ENCODE measurements at places on chromosomes 2 and 18.

DNA sequence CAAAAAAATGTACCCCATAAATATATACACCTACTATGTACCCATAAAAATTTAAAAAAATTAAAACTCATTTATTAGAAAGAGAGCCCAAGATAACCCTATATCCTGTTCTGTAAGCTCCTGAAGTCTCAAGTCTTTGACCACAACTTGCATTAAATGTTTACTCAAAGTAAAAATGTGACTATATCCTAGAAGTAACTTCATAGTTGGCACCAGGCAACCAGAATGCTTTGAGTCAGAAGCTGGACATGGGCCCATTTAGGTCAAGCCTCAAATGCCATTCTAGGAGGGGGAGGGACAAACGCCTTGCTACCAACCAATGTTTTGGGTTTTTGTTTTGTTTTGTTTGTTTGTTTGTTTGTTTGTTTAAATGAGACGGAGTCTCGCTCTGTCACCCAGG, 9.3 kb upstream of the TBC1D8 start:
- DNase-seq = peak; percentile 75

- DNase-seq = no peak
These were observed 36.2 kb downstream of the EPG5 start for GRCh38 chr18:45930963-45931362.

GRCh38 chr2:217035967-217036366, 176.1 kb upstream of the TNP1 start:
- no peak for DNase-seq

GRCh38 chr2:188129677-188130076, 162.0 kb upstream of the GULP1 start:
- DNase-seq = no peak

GRCh38 chr2:221347471-221347870, 224.6 kb downstream of the EPHA4 start:
- DNase-seq = peak; percentile 16

GRCh38 chr2:205462681-205463345, 219.5 kb upstream of the NRP2 start:
- no peak for DNase-seq

GRCh38 chr2:121309801-121310200, 24.8 kb upstream of the TFCP2L1 start:
- DNase-seq = no peak

DNA sequence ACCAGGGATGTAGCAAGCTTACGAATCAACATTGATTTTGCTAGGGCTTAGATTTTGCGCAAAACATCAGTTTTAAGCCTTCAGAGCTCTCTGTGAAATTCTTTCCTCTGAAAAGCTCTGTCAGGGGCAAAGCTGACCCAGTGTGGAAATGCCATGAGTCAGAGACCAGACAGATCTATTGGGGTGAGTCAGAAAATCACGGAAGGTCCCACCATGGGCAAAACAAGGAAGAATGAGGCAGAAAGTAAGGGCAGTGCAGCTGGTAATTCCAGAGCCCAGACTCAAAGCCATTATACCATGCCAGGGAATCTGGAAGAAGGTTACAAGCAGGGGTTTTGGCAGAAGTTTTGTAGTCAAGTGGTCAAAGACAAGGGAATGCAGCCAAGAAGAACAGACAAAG, 256.6 kb upstream of the CTAGE1 start:
- DNase-seq = peak; percentile 64

DNA sequence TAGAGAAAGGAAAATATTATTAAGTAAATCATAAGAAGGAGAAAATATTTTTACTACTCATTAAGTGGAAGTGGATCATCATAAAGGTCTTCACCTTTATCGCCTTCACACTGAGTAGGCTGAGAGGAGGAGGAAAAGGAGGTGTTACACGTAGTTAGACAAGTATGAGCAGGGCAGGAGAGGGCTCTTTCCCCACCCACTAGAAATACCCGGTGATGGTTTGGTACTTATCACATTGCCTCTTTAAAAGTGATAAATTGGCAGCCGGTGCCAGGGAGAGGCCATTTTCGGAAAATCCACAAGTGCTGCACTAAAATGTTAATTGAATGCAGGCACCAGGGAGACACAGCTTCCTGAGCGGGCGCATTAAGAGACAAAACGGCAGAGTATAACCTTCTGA, 598.7 kb upstream of the SOX11 start:
- no peak for DNase-seq

Measured in AG08396 (cell line).